ENCODE measurements at places on chromosomes 13 and 19. TPM values are rescaled to one million over a fixed set of nuclear protein-coding genes. Genes with fewer than 3 reads are reported as not detected.
A peak's percentile ranks its signal among the peaks of the same experiment; 100 is the strongest.

MEIS3 gene
- not detected for total RNA-seq

DNA sequence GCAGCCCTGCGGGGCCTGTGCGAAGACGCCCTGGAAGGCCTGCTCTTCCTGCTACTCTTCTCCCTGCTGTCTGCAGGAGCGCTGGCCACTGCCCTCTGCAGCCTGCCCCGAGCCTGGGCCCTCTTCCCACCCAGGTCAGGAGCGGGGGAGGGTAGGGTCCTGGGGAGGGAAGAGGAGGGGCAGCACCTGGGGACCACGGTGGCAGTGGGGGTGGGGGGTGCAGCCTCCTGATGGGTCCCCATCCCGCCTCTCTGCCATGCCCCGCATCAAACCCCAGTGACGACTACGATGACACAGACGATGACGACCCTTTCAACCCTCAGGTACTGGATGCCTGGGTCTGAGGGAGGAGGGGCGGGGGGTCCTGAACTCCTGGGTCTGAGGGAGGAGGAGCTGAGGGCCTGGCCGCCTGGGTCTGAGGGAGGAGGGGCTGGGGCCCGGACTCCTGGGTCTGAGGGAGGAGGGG lies 13.4 kb upstream of the LENG8 start:
- DNase-seq = no peak

DNA sequence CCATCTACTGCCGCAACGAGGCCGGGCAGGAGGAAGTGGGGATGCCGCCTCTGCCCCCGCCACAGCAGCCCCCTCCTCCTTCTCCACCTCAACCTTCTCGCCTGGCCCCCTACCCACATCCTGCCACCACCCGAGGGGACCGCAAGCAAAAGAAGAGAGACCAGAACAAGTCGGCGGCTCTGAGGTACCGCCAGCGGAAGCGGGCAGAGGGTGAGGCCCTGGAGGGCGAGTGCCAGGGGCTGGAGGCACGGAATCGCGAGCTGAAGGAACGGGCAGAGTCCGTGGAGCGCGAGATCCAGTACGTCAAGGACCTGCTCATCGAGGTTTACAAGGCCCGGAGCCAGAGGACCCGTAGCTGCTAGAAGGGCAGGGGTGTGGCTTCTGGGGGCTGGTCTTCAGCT lies 3.4 kb upstream of the NUP62 start:
- DNase-seq = no peak

DNA sequence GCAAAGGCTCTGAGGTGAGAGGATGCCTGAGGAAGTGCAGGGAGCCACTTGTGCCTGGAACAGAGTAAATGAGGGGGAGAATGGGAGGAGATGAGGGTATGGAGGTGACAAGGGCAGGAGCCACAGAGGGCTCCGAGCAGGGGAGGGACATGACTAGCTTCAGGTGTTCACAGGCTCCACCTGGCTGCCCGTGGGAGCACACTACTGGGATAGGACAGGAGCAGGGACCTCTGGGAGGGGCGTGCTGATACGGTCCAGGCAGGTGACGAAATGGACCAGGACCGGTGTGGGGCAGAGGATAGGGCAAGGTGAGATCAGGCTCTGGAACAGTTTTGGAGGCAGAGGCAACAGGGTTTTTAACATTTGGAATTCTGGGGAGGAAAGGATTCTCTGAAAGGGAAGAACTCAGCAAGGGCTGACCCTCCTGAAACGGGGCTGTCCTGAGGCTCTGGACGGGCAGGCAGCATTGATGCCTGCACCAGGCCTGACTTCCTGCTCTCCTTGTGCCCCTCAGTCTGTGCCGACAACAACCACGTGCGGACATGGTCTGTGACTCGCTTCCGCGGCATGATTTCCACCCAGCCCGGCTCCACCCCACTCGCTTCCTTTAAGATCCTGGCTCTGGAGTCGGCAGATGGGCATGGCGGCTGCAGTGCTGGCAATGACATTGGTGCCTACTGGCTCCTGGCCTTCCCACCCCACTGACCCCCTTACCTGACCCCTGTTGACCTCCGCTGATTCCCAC lies 11.6 kb downstream of the SHKBP1 start:
- no peak for DNase-seq

DNA sequence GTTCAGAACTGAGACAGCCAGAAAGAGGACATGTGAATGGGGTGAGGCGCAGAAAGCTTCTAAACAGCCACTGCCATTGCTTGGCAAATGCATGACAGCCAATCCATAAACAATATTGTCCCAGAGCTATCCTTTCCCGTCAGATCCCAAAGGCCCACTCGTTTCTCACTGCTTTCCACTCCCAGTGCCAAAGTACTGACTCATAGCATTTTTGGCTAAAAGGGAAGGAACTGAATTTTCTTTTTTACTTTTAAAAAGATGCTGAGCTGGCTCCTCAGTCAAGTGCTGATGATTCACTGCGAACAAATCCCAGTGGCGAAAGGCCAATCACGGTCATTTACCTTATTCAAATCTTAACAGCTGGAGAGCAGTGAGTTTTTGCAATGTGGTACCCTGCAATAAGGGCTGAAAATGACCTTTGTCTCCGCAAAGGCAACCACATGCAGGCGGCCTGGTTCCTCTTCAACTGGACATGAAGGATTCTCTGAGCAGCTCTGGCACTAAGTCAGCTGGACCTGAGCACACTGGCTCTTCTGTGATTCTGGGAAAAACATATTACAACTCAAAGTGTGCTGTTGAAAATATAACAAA lies 151.7 kb downstream of the DCLK1 start:
- peak; percentile 57 for DNase-seq

- DNase-seq = no peak
Observed at GRCh38 chr19:12140545-12141404, 625 bp upstream of the ZNF20 start.

- DNase-seq = no peak
Observed at GRCh38 chr13:46761866-46762265, 35.1 kb downstream of the ESD start.

ZNF429 gene
- total RNA-seq = 3.5 TPM

TMEM145 gene
- 0.63 TPM for total RNA-seq

DNA sequence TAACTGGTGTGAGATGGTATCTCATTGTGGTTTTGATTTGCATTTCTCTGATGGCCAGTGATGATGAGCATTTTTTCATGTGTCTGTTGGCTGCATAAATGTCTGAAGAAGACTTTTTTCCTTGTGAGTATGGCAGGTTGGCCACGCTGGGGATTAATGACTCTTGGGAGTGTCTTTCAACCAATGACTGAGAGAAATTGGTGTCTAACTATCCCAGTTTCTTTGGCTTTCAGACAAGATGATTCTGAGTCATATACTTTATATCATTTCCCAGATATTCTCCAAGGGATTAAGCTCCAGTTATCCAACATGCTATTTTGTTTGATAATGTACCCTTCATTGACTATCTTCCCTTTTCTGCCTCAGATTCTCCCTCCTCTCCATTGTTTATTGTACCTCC lies 35.5 kb upstream of the CSNK1A1L start:
- no peak for DNase-seq

DNA sequence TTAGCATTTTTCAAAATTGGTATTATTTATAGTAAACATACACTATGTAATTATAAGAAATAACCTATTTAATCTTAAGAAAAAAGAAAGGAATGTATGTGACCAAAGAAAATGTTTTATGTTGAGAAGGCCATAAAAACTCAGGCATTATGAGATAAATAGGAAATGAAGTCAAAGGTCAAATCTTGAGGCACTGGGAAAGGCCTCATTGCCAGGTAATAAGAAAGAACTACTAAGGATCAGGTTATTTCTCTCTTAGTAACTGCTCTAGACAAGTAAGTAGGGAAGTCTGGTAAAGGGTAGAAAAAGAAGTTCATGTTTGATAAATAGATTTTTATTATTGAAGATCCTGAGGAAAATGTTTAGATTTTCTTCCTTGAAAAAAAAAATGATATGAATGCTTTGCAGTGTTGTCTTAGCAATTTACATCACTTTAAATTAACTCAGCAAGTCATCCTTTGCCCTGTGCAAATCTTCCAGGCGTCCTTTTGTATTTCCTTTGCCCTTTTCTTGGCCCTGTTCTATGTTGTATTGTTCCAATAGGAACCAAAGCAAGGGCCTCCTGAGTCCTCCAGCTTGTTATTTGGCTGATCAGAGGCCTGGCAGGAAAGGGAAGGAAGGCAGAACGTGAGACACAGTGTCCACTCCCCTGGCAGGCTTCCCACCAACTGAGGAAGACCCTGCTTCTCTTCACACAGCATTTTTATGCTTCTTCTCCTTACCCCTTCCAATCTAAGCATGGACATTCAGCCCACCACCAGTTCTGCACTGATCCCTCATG lies 260.4 kb upstream of the MIR17HG start:
- DNase-seq = no peak

GRCh38 chr19:737591-738093 lies 13.3 kb upstream of the MISP start:
- DNase-seq = no peak

NDUFS7 gene
- total RNA-seq = 138 TPM

CCDC194 gene
- not detected for total RNA-seq

- DNase-seq = no peak
Observed at GRCh38 chr13:109209526-109209925, 576.9 kb downstream of the IRS2 start.

GRCh38 chr19:709965-710571 lies 1.3 kb downstream of the PALM start:
- DNase-seq = no peak

- DNase-seq = no peak
Observed at GRCh38 chr13:34623331-34623730, 318.7 kb upstream of the NBEA start.

DNA sequence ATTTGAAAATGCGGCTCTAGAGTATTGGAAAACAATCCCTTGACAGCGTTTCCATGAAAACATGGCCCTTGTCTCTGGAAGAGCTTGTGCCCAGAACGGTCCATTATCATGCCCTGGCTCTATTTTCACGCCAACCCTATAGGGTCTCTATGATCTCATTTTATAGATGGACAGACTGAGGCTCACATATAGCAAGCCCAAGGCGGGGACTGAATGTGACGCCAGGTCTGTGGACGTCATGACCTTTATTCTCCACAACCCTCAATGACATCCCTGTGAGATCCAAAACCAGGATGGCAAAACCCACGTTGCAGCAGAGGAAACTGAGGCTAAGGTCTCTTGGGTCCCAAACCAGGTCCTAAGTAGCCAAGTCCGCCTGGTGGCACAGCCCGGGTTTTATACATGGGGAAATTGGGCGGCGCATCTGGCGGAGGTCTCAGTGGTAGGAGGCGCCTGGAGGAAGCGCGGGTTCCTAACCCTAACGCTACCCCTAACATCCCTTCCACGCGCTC lies 425 bp upstream of the COLGALT1 start:
- no peak for DNase-seq

DNA sequence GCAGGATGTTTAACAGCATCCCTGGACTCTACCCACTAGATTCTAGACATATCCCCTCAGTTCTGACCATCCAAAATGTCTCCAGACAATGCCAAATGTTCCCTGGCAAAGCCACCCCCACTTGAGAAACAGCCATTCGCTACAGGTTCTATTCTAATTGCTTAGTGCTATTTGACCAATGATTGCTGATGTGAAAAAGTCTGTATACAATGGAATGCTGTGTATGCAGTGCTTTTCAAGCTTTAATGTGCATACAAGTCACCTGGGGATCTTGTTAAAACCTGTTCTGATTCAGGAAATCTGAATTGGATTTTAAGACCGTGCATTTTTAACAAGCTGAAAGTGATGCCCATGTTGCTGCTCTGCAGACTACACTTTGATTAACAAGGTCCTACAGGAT lies 331.8 kb upstream of the KLF12 start:
- no peak for DNase-seq

Data from epithelial cell of proximal tubule (primary cell).